Activated naive CD4-positive, alpha-beta T cell (primary cell): ENCODE measurements at places on chromosomes 3 and 15.

DNA sequence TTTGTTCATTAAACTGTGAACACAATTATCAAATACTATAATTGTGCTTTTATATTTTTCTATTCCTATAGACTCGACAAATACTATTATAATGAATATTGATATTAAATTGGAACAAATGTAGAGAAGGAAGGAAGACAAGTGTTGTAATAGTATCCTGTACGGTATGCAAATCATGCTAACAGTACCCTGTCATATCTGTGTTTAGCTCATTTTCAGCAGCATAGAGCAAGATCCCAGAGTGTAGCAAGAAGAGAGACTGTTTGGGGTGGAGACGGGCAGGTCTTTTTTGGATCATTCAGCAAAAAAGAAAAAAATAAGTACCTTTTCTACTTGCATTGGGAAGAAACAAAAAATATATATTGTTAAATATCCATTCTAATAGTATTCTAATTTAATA, 224.1 kb downstream of the TPRG1 start:
- DNase-seq: no peak

DNA sequence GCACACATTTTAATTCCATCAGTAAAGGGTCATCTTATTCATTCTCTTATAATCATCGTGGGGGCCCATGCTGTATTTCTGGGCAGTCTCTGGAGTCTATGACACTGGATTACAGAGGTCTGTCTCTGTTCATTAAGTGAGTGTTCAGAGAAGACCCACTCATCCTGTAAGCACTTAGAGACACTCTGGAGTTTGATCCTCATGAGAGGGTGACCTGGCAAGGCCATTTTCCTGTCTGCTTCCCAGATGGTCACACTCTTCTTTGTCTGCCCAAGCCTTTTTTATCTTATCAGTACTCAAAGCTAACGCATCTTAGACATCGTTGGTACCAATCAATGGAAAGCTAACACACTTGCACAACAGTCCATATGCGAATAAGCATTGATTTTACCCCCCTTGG, 333.1 kb downstream of the RORA start:
- no peak for DNase-seq

DNA sequence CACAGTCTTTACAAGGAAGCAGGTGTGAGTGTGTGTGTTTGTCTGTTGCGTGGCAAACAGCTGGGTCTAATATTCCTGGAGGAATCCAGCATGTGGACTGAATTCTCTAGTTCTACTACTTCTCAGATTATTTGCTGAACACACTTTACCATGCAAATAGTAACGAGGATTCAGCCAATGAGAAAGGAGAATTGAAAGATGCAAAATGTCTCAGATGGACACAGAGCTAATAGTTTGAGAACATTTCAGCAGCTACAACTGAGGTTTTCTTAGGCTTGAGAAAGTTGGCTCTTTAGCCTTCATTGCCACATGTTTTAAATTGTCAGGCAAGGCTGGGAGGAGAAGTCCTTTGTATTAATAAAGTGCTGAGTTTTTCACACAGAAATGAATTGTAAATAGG, 568.0 kb upstream of the MDFIC2 start:
- no peak for DNase-seq

- no peak for DNase-seq
Observed at GRCh38 chr3:133040696-133041523, 2.7 kb downstream of the TMEM108 start.

DNA sequence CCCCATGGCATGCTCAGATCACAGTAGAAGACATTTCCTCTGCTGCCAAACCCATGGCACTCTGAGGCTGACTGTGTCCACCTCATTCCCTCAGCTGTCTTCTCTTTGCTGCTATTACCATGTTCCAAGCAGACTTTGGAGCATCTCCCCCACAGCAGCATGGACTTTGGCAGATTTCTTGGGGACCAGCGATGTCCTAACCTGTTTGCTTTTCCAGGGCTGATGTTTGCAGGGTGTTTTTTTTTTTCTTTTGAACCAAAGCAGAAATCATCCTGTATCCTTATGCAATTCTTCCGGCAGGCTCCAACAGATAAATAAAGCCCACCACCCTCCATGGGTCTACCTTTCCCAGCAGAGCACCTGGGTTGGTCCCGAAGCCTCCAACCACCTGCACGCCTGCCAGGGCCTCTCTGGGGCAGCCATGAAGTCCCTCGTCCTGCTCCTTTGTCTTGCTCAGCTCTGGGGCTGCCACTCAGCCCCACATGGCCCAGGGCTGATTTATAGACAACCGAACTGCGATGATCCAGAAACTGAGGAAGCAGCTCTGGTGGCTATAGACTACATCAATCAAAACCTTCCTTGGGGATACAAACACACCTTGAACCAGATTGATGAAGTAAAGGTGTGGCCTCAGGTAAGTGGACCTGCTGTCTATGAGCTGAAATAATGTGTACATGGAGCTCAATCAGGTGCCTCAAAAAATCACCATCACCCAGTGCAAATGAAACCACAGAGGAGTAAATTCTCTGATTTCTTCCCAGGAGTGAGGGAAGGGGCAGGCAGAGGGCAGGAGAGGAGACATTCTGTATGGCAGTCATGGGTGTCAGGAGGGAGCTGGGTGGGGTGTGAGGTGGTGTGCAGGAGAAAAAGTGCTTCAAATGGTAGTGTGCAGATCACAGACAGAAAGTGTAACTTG, at the start of gene AHSG:
TSS of gene AHSG (plus strand) at position 340 of the 916 bp plus-strand sequence. CDS start at position 422, 82 bp downstream.
- DNase-seq: no peak

- no peak for DNase-seq
Observed at GRCh38 chr3:161409069-161409468, 37.8 kb upstream of the SPTSSB start.

DNA sequence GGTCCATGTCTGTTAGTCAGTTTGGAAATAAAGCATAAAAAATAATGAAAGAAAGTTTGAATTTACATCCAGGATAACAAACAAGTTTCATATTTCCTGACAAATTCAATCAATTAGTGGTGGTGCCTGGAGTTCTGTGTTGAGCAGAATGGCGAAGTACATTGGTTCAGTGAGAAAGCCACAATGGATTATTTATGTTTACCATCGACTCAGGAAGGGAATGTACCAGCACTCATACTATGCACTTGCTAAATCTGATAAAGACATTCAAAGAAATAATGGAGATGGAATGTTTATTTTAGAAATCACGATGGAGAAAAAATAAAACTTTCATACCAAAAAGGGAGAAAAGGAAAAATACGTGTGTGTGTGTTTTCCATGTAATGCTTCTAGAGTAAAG, 45.3 kb upstream of the MME start:
- no peak for DNase-seq

- no peak for DNase-seq
Observed at GRCh38 chr15:56358604-56359003, 6.6 kb upstream of the TEX9 start.

GRCh38 chr3:50321336-50322114, 1.0 kb downstream of the HYAL2 start:
- peak; percentile 79 for DNase-seq
